ENCODE measurements at places on chromosomes 7 and 10.

- no peak for DNase-seq
These were observed 17.9 kb upstream of the MPP7 start for GRCh38 chr10:28320799-28321198.

DNA sequence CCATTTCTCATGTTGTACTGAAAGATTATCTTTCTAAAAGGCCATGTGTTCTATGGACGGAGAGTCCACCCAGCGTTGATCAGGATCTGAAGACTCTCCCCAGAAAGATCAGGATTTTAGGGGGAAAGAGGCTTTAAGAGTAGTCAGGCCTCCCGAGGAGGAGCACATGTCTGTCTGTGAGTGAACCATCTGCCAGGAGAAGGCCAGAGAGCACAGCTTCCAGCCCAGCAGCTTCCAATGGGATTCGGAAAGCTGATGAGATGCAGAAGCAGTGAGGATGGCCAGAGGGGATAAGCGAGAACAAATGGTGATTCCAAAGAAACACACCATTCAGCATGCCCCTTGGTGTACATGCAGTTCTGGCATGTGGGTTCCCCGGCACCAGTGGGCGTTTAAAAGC lies 88.5 kb upstream of the TCERG1L start:
- no peak for DNase-seq

DNA sequence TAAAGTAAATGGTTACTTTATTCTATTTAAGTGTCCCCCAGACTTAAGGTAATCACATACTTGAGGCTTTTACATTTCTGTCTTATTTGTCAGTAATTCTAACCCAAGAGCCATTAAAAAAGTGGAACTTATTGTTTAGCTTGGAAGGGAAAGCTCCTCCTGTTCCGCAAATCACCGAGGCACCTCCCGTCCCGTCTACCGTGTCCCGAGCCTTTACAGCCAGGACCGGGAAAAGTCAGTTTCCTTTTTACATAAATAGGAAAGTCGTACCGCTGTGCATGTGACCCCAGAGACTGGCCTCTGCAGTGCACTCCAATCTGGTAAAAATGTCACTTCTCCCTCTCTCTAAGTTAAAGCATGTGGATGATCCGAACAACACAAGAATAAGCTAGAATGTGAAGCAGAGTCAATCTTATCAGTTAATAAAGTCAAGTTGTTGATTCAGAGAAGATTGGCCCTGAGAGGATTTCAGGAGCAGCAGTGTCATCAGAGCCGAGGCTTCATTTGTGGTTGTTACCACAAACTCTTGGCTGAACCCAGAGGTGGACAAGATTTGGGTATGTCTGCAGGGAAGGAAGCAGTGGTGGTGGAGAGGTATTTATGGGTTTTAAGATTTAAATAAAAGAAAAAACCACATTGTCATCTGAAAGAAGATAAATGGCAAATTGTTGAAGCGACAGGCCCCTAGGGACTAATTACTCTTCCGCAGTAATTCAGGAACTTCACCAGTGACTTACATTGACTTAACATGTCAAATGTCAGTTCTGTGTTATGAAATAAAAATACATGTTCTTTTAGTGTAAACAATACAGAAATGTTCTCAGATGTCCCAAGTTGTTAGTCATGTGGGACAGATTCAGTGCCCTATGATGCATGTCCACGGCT lies 316.6 kb upstream of the ZNF32 start:
- DNase-seq, result no peak

- DNase-seq, result no peak
These were observed 49.9 kb downstream of the COA1 start for GRCh38 chr7:43679210-43680068.

DNA sequence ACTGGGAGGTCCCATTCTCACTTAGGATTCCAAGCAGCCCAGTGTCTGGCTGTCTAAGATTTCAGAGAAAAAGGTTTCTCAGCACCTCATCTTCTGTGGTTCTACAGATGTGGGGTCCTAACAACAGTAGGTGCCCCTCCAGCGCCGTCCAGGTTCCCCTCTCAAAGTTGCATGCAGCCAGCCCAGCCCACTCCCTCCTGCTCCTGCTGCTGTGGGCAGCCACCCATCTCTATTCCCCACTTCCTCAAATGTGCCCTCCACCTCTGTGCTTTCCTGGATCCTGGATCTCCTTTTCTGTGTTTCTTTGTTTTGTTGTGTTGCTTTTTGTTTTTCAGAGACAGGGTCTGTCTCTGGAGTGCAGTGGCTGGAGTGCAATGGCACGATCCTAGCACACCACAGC lies 13.3 kb upstream of the SLC18A3 start:
- DNase-seq, result no peak

DNA sequence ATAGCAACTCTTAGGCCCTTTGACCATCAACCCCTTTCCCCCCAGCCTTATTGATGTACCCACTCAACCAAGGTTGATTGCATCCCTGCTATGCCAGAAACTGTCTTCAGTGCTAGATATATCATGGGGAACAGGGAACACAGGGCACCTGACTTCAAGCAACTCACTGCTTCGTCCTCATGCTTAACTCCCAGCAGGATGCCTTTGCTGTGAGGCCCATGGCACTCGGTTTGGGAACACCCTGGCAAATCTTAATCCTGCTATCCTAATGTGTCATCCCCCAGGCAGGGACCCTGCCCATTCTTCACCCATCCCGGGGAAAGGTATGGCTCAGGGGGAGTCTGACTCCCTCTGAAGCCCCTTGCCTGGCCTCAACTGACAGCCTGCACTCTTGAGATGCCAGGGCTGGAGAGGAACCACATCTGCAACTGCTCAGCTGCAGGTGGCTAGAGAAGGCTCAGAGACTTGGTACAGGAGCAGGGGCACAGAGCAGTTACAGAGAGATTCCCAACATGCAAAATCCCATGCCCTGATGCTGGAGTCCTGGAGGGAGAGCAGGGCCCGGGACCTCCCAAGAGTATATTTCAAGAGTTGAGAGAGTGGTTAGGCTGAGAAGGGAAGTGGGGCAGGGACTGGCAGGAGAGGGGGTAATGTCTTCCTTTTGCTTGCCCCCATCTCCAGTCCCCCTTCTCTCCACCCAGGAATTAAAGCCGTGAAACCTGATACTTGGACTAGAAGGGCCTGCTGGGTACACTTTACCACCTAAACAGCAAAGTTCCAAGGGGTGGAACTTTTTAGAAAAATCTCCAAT lies 2.4 kb upstream of the UNC5B start:
- DNase-seq, result no peak
